ENCODE measurements at places on chromosomes 6 and 20. TPM values are rescaled to one million over a fixed set of nuclear protein-coding genes. Genes with fewer than 3 reads are reported as not detected.

DNA sequence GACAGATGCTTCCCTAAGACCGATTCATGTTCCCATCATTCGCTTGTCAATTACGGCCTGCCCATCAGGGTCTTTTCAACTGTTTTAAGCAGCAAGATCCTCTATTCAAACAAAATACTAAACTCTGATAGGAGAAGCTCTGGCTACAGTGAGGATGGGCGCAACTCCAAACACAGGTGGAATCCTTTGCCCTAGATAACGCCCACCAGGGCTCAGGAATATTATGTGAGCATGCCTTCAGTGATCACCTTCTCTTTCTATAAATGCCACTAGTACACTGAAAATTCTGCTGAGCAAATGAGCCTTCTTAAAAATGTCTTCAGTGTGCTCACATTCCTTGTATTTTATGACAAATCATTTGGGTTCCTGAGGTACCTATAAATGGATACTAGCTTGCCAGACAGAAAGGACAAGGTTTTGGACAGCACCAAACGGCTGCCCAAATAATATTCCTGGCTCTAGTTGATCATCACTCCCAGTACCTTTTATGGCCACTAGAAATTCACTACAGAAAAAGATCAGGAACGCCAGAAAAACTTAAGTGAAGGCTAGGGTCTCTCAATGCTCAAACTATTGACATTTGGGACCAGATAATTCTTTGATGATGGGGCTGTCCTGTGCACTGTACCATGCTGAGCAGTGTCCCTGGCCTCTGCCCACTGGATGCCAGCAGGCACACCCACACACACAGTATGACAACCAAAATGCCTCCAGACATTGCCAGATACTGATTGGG lies 13.1 kb downstream of the ZNF217 start:
- DNase-seq, result no peak

DNA sequence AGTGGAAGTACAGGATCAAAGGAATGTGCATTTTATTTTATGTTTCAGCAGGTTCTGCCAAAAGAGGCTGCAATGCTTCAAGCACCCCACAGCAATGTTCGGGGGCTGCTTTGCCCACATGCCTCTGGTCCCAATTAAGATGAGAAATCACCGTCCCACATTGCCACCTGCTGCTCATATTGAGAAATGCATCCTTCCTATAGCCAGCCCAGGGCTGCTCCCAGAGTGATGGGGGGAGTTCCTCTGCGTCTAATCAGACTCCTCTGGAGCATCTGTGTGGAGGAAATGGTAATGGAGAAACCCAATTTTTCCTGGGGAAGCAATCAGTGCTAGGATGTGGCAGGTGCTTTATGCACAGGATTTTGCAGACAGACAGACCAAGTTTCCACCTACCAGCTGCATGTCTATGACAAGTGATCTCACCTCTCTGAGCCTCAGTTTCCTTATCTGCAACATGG lies 33.7 kb downstream of the PTGIS start:
- peak; percentile 59 for DNase-seq

DNA sequence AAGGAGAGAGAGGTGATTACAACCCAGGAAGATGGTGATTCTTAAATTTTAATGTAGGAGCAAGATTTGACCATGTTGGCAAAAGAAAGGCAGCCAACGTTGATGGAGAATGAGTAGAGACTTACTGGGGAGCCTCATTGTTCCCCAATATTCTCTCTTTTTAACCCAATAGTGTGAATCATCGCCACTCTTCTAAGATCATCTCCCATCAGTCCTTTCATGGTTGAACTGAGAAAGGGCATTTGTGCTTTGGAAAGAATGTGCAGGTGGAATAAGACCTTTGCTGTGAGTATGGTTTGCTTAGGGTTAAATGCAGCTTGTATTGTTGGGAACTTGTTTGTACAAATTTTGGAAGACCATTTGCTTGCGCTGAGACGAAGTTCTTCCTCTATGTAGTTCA lies 231.0 kb downstream of the TBXT start:
- DNase-seq, result no peak

GRCh38 chr6:72835749-72836148 lies 213.9 kb downstream of the KCNQ5 start:
- no peak for DNase-seq

DNA sequence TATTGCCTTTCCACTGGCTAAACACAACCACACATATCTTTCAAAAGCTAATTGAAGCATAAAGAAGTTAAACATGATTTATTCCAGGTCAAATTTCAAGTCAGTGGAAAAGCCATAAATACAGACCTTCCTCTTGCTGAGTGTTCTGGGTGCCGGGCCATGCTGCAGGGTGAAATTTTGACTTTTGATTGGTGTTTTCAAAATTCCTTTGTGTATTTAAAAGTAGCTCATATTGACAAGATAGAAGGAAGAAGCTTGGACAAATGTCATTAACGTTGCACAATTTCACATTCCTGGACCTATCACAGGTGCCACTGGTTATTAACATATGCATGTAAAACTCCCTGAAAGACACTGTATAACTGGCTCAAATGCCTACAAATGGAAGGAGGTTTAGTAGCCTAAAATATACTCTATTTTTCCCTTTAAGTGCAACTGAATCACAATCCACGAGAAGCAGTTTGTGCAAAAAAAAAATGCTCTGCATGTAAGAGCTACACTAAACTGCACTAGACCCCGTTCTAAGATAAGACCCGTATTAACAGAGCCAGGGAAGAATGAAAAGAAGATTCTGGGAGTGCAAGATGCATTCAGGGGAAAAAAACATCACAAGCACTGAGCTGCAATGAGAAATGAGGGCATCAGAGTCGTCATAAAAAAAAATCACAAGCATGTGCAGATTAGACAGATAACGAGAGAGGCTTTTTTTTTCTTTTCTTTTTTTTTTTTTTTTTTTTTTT lies 30.4 kb downstream of the ATXN1 start:
- DNase-seq, result no peak

- DNase-seq, result peak; percentile 32
Observed at GRCh38 chr6:138572167-138572875, 73.0 kb upstream of the NHSL1 start.

GRCh38 chr6:75613056-75613501 lies 11.4 kb downstream of the SENP6 start:
- no peak for DNase-seq

DNA sequence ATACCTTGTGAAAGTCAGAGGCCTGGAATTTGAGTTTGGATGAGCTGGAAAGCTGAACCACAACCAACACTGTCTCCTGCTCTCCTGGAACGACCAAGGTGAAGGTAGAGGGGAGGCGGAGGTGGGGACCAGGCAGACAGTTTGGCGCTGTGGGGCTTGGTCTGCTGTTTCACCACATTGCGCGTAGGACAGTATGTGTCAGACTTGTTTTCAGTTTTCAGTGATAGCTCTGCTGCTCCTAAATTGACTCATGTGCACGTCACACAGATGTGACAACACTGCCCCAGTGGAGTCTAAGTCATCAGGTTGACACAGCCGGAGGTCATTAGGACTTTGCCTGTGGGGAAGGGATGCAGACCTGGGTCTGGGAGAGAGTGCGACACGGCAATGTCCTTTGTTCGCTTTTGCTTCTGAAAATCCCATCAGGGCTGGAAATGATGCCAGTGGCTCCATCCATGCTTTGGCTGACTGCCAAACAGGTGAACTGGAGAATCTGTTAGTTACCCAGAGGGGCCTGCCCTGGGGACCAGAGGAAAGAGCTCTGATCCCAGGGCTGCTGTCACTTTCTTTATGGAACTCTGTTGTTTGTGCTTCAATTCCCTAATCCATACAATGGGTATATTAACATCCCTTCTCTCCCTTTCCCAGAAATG lies 255.5 kb downstream of the CDC5L start:
- DNase-seq, result no peak

OR5V1 gene
- not detected for total RNA-seq

PPT2 gene
- total RNA-seq, result 161 TPM

TAGAP gene
- total RNA-seq, result 3.1 TPM

DNA sequence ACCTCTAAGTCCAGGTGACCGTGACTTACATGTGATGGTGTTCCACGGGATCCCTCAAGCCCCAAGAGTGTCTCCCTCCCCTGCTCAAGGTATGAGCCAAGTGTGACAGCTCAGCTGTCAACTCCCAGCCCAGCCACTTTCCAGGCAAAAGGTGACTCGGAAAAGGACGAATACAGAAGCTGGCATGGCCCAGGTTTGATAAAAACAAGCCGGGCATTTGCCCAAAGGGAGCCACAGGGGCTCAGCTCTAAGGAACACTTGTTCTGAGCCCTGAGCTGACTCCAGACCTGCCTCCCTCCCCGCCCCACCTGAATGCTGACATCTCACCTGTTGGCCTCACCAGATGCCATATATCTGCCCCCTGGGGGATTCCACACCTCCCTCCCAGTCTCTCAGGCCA lies 43.0 kb upstream of the BPIFA2 start:
- DNase-seq, result no peak

PDYN gene
- not detected for total RNA-seq

GRCh38 chr6:73728548-73729205 lies 32.7 kb downstream of the CD109 start:
- no peak for DNase-seq

DNA sequence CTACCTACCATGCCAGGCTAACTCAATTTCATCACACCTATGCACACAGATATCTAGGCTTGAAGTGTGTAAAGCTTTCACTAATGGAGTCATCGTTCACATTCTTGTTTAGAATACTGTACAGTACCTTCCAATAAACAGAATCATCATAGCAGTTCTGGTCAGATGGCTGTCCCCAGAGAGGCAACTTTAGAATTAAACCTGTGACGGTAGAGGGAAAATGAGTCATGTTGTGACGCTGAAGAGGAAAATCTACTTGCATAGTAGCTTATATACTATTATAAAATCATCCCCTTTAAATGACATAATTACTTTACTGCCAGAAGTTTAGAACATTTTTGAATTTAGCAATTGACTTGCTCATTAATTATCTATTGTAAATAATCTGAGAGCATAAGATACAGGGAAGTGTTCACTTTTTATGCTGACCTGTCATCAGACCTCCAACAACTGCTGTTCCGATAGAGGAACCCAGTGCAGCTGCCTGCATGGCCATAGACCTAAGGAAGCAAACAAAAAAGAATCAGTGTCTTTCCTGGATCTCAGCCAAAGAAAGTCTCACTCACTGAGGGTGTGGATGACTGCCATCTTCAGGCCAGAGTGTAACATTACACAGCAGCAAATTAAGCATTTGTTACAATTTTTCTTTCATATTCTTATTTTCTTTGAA lies 29.8 kb downstream of the RHAG start:
- DNase-seq, result no peak

DNA sequence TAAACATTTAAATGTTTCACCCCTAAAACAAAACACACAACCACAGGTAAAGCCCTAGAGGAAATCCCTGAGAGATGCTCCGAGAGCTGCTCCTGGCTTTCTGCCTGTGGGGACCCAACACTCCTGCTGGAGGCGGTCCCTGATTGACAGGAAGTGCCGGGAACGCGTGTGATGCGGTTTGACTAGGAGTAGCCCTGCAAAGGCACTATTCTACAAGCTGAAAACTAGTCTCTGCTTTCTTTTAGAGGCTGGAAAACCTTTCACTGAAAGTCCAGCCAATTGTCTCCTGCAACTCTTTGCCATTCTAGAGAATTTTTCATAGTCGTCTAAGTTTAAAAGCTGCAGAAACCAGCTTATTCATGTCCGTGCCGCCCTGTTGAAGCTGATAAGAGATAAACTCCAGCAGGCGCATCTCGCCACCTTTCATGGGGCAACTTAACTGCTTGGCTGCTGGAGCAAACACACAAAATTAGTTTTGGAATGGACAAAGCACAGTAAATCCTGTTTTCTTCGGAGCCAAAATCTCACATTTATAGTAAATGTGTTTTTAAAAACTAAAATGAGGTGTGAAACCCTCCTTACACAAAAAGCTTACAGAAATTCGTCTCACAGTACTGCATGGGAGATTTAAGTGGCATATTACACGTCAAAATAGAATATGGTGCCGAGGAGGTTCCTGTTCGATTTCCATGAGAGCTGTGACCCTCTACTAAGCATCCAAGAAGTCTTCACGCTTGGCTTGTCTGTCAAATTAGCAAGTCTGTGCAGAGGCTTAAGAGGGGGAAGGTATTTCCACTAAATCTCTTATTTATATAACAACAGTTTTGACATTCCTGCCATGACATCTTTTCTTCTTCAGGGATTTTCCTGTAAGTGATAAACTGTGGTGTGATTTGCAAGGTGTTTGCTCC lies 46.9 kb downstream of the DACT2 start:
- DNase-seq, result no peak

GRCh38 chr6:43325876-43326275 lies 17.2 kb upstream of the CRIP3 start:
- no peak for DNase-seq

GRCh38 chr20:55456316-55456940 lies 548.9 kb downstream of the CBLN4 start:
- no peak for DNase-seq
